Activated CD4-positive, CD25-positive, alpha-beta regulatory T cell treated with anti-CD3 and anti-CD28 coated beads, Interleukin-2, amount 50 U/mL, for 24 hours (primary cell): ENCODE measurements at places on chromosomes 2 and 18.

GRCh38 chr18:54830260-54830659 is 2.0 kb downstream of the RAB27B start:
- ATAC-seq, result no peak

DNA sequence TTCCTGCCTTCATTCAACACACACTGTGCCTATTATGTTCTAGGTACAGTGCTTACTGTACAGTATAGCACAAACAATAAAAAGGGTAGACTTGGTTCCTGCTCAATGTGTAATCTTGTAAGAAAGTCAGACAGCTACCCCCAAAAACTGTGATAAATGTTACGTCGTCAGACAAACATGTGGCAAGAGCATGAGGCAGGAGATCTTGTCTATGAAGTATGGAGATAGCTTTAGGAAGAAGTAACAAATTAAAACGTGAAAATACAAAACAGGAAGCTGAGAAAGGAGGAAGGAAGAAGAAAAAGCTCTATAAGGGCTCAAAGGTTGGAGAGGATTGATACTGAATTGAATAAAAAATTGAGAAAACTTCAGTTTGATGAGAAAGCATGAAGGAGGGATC is 276.2 kb upstream of the HNRNPA3 start:
- no peak for ATAC-seq

- no peak for ATAC-seq
Observed at GRCh38 chr2:67845621-67846369, 217.0 kb downstream of the C1D start.

GRCh38 chr2:100257939-100258338 is 64.4 kb downstream of the LONRF2 start:
- ATAC-seq, result no peak

DNA sequence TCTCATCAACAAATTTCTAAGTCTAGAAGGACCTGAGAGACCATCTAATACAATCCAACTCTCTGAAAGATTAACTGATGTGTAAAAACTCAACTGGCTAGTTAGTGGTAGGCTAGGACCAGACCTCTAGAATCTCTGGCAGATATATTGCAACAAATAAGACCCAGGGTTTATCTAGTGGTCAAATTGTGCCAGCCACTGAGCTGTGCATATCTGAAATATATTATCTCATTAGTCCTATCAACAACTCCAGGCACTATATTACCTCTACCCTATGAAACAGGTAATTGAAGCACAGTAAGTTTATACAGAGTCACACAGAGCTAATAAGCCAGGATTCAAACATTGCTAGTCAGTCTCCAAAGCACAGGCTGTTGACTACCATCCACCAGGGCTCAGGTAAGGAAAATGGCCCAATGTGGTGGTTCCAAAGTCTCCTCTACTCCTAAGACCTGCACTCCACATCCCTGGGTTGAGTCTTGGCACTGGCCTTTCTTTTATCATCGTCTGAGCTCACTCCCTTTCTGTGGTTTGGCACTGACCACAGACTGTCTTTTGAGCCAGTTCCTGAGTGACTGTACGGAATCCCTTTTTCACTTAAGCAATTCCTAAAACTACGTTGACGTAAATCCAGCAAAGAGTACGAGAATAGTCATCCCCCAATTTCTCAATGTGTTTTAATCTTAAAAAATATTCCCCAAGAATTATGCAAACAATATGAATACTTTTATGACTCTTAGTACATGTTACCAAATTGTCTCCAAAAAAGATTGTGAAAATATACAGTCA is 11.9 kb upstream of the PID1 start:
- ATAC-seq, result no peak

GRCh38 chr2:73107211-73107926 is 5.4 kb downstream of the RAB11FIP5 start:
- no peak for ATAC-seq
